Left forelimb (tissue), 1 donor: ENCODE measurements at places on chromosomes 5 and 9.

GRCh38 chr5:149630337-149630736 lies 49.0 kb downstream of the ARHGEF37 start:
- DNase-seq, result no peak

- DNase-seq, result peak; percentile 5
Measured at GRCh38 chr9:126295082-126295477, 31.5 kb upstream of the MVB12B start.

DNA sequence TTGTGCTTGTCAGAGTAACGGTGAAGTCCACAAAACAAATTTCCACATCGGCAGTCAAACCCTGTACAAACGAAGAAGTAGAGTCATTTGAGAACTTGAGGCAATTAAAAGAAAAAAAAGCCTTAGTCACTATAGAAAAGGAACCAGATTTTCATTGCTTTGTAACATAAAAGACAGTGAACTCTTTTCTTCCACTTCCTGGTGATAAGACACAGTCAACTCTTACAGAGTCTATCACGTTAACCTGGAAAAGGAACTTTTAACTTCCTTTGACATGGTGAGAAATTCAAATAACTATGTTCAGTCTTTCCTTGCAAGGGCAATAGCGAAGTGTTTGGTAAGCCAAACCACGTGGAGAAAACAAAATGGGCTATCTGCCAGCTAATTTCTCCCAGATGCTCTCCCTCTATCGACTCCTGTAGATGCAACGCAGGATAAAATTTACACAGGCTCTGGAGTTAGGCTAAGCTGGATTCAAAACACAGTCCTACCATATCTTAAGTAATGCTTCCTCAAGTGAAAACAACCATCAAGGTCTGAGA lies 8.9 kb downstream of the ZFAND5 start:
- no peak for DNase-seq

GRCh38 chr9:133542002-133542401 lies 7.5 kb downstream of the ADAMTSL2 start:
- DNase-seq, result no peak
